ENCODE measurements at places on chromosomes 11 and 22. TPM values are rescaled to one million over a fixed set of nuclear protein-coding genes. Genes with fewer than 3 reads are reported as not detected.

DNA sequence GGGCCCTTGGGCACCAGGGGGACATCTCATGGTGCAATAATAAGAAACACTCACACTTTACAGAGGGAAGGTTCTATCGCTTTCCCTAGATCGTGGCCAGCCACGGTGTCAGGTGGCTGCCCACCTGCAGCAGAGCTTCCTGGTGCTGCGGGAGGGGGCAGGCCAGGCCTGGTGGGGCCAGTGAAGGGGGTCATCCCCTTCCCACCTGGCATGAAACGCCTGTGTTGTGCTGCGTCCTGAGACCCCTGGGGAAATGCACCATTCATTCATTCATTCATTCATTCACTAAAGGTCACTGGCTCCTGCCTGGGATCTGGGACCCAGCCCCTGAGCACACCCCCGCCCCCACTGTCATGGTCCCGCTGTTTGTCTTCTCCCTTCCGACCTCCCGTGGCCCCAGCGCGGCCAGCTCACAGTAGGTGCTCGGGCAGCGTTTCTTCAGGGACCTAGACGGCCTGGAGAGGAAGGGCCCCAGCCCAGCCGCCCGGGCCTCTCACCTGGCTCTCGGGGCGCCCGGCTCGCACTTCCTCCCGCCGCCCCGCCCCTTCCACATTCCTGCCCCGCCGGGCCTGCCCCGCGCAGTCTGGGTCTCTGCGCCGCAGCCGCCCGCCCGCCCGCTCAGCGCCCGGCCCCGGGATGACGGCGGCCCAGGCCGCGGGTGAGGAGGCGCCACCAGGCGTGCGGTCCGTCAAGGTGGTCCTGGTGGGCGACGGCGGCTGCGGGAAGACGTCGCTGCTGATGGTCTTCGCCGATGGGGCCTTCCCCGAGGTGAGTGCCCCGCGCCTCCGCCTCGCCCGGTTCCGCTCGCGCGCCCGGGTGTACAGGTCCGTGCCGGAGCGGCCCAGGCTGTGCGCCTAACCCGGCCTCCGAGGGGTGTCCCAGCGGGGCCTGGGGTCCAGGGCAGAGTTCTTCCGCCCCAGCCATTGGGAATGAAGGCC, at the start of gene RHOD:
RHOD (plus strand) TSS at position 581 of the 938 bp plus-strand sequence; CDS start at position 637, 56 bp downstream.
- no peak for DNase-seq

- DNase-seq: no peak
These were observed 95.5 kb downstream of the RPL27A start for GRCh38 chr11:8777907-8778767.

DNA sequence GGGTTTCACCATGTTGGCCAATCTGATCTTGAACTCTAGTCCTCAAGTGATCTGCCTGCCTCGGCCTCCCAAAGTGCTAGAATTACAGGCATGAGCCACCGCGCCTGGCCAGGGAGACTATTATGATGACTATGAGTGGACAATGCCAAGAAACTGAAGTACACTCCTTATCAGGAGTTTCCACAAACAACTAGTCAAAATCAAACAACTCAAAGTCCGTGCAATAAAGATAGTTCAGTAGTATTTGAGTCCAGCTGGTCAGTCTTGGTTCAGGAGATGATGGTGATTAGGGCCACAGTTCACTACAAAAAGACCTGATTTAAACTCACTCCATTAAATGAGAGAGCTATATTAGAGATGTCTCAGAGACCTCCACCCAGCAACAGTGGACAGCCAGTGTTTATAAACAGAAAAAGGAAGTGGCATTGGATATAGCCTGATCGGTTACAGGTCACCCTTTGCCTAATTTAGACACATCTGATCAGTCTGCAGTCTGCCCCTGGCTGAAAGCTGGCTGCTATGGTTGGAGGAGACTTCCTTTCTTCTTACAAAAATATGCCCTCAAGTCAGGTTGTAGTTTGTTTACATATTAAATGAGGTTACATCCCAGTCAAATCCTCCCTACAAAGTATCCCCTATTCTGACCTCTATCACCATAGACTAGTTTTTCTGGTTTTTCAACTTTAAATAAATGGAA, 17.0 kb downstream of the CD3E start:
- DNase-seq: no peak

DNA sequence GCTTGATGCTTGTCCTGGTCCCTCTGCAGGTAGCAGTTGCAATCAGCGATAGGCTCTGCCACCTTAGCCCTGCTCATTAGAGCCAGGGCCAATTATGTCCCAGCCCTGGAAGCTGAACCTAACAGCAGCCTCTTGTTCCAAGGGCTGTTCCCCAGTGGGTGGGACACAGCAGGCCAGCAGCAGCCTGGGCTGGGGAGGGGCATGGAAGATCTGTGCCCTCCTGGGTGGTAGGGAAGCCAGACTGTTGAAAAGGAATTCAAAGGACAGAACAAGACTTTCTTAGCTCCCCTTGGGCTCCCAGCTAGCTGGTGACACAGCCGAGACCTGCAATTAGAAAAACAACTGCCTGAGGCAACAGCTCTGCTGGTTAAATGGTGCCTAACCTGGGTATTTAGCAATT, 17.4 kb downstream of the DRD2 start:
- DNase-seq: no peak

GRCh38 chr11:30984827-30985226, 384.7 kb downstream of the DCDC1 start:
- DNase-seq: no peak

Gene C11orf97
- not detected for polyA plus RNA-seq

DNA sequence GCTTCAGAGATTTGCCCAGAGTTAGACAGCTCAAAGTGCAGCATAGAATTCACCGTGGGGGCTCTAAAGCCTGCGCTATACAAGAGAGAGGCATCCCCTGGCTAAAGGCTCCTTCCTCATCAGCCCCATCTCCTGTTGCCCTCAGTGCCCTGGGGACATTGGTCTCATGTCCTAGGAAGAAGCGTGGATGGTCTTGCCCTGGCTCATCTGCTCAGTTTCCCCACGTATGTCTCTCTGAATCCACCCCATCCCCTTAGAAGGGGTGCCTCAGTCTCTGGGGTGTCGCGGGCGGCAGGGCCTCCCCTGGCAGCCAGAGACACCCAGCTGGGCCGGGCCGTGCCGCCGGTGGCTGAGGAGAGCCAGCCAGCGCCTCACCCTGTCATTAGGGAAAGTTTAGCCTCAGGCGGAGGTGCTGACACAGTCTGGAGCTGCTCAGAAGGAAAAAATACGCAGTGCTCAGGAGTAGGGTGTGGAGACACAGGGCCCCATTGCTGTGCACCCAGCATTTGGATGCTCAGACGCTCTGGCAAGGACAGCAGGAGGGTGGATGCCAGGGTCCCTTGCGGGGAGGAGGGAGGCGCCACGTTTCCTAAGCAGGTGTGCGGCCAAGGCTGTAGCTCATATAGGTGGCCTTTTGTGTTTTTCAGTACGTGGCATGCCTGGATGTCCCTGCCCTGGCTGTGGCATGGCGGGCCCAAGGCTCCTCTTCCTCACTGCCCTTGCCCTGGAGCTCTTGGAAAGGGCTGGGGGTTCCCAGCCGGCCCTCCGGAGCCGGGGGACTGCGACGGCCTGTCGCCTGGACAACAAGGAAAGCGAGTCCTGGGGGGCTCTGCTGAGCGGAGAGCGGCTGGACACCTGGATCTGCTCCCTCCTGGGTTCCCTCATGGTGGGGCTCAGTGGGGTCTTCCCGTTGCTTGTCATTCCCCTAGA, 1.3 kb downstream of the SLC39A13 start:
- DNase-seq: no peak

Gene PRG3
- 0.39 TPM for polyA plus RNA-seq

- DNase-seq: no peak
These were observed 34.2 kb downstream of the CCDC81 start for GRCh38 chr11:86408845-86409244.

Gene P2RX3
- polyA plus RNA-seq: 0.46 TPM

DNA sequence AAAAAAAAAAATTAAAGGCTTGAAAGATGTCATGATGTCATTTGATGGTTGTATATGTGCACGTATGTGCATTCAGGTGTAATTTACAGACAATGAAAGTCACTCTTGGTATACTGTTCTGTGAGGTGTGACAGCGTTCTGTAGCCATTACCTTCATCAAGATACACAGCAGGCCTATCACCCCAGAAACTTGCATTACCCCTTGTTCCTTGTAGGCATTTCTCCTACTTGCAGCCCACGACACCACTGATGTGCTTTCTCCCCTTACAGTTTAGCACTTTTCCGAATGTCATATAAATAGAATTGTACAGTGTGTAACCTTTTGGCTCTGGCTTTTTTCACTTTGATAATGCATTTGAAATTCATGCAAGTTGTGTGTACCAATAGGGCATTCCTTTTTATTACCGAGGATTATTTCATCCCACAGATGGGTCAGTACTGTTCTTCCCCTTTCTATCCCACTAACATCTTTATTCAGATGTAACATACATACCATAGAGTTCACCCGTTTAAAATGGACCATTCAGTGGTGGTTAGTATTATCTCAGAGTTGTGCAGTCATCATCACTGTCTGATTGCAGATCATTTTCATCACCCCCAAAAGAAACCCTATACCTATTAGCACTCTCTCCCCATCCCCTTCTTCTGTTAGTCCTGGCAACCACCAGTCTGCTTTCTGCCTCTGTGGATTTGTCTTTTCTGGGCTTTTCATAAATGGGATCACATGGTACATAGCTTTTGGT, 30.3 kb downstream of the BCR start:
- no peak for DNase-seq

- DNase-seq: no peak
These were observed 385 bp downstream of the HARBI1 start for GRCh38 chr11:46616551-46617133.

Gene C11orf86
- polyA plus RNA-seq: not detected

DNA sequence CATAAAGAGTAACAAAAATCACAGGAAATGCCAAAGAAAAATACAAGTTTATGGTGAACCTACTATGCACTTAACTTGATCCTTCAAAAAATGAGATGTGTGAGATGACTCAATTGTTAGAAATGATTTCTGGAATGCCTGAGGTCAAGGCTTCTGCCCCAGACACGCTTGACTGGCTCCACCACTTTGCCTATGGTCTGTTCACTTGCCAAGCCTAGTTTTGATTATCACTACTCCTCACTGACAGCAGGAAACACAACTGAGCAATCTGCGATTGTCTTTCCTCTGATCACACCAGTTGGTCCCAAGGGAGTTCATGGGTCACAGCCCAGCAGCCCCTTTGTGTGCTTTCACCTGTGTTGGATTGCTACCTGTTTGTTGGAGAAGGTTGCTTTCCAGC, 20.6 kb upstream of the PRDM10 start:
- no peak for DNase-seq

DNA sequence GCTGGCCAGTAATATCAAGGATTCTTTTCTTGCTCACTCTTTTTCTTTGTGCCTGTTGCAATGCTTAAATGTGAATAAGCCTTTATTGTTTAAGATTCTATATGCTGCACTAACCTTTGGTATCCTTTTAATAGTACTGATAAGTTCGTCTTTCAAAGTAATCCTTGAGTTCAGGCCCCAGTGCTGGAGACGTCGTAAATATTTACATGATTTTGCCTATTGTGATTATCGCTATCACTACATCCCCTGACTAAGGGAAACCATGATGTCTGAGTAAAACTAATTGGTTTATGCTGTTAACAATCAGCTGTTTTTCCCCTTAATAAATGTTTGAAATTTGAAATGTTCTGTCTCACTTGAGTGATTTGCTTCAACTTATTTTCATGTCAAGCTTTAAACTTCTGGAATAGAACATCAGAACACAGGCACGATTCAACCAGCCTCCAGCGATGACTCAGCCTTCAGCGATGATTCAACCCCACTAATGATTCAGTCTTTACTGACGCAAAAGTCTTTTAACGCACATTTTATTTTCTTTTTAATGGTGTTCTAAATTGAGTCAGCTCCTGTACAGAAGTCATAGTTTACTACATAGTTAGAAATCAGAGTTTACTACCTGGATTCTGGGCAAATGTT, 3.9 kb downstream of the HTATIP2 start:
- no peak for DNase-seq

GRCh38 chr11:11458001-11458400, 105.0 kb upstream of the CSNK2A3 start:
- DNase-seq: no peak

Gene GGT1
- 59.1 TPM for polyA plus RNA-seq

- no peak for DNase-seq
These were observed 55.3 kb downstream of the INSC start for GRCh38 chr11:15169815-15170551.

DNA sequence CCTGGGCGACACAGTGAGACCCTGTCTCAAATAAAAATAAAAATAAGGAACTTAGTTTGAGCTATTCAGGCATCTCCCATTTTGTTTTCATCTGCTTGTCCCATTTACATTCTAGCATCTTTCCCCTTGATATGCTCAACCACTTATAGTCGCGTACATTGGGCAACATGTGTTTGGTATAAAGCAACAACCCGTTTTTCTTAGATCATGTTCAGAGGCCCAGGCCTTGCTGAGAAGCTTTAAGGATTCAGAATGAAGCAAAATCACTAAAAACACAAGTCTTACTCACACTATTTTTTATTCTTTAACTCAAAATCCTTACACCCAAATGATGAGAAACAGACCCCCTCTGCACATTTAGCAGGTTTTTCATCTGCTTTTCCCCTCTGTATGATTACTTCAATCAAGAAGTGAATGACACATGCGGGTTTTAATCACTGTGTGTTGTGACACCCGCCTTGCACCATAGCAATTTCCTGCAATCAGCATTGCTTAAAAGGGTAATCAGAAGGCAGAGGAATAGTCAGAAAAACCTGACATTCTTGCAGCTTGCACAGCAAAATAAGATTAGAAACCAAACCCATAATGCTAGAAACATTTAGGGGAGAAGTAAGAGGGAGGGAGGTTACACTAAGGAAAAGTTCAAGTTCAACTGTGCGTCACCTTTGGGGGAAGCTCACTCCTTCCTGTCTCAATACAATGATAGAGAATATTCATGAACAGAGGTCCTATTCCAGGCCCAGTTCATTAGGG, 25.9 kb downstream of the ALG9 start:
- DNase-seq: no peak

Gene USH1C
- polyA plus RNA-seq: 59.3 TPM

DNA sequence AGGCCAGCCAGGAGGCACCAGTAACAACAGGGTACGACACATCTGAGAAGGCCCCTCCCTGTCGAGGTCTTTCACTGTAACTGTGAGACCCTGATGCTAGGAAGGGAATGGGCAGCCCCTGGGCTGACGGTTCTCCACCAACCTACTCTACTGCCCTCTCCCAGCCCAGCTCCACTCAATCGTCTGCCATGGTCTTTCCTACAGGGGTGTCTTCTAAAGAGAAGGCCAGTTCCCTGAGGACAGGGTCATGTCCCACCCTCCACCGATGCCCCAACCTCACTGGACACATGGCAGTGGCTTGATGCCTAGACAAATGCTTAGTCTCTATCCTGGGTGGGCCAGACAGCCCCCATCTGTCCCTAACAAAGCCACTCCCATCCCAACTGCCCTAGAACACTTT, 46.0 kb upstream of the SLC25A1 start:
- no peak for DNase-seq

GRCh38 chr11:75589933-75590332, 27.9 kb downstream of the SERPINH1 start:
- no peak for DNase-seq

Gene TBX1
- 0.23 TPM for polyA plus RNA-seq

DNA sequence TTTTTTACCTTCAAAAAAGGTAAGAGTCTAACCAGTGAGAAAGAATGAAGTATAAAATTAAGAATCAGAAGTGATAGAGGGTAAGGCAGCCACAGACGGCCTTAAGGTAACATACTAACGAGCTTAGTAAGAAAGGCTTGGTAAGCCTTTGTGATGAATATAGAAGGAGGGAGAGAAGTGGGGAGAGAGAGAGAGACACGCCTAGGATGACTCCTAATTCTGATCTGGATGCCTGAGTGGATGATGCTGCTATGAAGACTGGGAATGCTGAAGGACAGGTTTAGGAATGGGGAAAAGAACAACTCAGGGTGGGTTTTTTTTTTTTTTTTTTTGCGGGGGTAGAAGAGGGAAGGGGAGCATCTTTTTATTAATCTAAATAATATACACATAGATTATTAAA, 4.8 kb downstream of the FBXO3 start:
- DNase-seq: no peak

Gene TRIM77
- not detected for polyA plus RNA-seq

Gene VWCE
- polyA plus RNA-seq: 3.9 TPM

Measured in left renal cortex interstitium (tissue), 4 donors.